NCI-H2107 (cell line): ENCODE measurements at places on chromosomes 11 and 22.

DNA sequence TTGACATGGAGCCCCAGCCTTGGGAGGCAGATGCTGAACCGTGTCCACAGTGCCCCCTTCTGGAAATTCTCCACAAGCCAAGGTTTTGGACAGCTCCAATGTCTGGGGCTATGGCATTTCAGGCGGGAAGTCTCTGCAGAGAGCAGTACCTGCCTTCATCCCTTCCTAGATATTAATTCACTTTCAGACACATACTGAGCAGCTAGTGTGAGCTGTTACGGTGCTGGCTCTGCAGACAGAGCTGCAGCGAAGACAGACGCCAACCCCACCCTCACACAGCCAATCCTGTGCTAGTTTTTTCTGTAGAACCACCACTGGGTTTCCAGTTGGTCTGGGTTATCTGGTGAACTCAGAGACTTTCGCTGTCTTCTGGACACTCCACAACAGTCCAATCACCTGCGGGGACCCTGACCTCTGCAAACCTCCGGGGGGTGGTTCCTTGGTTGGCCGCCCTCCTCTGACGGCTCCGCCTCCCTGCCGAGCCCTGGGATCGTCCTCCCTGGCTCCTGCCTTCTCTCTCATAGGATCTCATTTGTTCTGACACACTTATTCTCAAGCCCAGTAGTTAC is 9.1 kb downstream of the LMF2 start:
- no peak for DNase-seq

GRCh38 chr11:28757725-28758515 is 649.7 kb downstream of the METTL15 start:
- no peak for DNase-seq

GRCh38 chr11:93512949-93513667 is 30.1 kb downstream of the SMCO4 start:
- DNase-seq: no peak

DNA sequence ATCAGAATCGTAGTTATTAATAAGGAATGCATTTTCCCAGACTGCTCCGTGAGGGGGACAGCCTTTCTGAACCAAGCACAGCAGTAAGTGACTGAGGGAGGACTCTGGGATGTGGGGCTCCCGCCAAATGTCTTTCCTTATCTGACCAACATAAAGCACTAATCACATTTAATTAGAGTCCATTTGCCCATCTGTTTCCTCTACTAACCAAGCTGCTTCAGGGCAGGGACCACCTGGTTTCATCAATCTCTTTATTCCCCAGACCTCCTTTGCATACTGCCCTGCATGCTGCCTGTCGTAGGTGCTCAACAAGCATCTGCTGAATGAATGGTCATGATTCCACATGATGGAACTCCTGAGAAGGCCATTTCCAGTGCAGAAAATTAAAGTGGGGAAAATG is 29.4 kb downstream of the SMCO4 start:
- no peak for DNase-seq

GRCh38 chr22:41286639-41287091 is 678 bp upstream of the RANGAP1 start:
- DNase-seq: no peak

- no peak for DNase-seq
Observed at GRCh38 chr11:58003036-58003435, 20.6 kb upstream of the OR9Q1 start.

DNA sequence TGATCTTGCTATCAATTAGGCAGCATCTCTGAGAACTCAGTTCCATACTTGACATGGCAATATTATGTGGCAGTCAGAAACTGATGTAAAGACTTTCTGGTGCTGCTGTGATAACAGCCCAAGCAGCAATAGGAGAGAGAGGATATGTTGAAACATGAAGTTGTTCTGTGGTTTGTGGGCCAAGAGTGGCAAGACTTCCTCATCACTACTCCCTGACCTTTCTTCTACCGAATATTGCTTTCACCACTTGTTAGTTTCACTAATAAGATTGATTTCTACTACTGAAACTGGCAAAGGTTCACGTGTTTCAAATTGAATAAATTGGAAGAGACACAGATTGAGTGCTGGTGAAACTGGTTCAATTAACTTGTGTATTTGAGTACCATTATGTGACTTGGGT is 852.6 kb upstream of the RAG2 start:
- DNase-seq: no peak

DNA sequence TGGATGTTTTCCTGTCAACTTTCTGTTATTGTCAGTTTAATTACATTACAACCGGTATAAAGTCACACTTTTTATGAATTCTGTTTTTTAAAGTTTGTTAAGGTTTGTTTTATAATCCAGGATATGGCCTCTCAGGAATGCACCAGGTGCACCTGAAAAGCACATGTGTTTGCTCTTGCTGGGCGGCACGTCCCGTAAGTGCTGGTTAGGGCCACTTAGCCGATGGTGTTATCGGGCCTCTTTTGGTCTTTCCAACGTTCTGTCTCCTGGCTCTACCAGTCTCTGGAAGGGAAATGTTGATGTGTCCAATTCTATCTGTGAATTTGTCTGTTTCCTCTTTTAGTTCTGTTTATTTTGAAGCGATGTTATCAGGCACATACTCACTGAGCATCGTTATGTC is 695.7 kb downstream of the BRD1 start:
- DNase-seq: no peak

GRCh38 chr11:72613977-72614376 is 60.2 kb downstream of the PDE2A start:
- DNase-seq: no peak

DNA sequence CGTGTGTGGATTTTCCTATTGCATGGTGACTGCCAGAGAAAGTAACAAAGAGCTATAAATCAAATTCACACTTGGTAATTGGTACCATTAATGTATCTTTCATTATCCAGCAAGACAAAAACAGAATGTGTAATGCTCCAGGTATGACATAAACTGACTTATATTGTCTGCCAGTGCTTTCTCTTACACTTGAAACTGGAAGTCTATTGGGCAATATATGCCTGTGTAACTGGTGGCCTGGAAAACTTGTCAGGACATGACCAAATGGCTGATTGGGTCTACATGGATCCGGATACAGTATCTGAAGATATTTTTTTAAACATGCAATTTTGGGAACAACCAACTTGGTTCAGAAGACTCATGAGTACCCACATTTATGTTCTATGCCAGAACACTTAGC is 174.6 kb upstream of the ARHGAP42 start:
- no peak for DNase-seq

DNA sequence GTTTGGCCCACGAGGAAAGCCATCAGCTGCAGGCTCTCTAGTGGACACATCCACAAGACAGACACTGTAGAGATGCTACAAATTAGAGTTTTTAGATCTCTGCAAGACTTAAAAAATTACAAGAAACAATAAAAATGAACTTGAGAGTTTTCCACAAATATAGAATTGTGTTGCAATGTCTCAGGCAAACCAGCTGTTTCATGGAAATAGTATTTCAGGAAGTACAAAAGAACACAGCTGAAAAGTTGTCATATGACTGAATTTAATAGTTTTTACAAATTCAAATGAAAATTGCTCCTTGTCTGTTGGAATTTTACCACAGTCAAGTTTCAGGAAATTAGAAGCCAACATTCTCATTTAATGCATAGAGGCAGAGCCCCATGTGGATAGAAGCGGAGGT is 184.5 kb upstream of the PITPNB start:
- no peak for DNase-seq

DNA sequence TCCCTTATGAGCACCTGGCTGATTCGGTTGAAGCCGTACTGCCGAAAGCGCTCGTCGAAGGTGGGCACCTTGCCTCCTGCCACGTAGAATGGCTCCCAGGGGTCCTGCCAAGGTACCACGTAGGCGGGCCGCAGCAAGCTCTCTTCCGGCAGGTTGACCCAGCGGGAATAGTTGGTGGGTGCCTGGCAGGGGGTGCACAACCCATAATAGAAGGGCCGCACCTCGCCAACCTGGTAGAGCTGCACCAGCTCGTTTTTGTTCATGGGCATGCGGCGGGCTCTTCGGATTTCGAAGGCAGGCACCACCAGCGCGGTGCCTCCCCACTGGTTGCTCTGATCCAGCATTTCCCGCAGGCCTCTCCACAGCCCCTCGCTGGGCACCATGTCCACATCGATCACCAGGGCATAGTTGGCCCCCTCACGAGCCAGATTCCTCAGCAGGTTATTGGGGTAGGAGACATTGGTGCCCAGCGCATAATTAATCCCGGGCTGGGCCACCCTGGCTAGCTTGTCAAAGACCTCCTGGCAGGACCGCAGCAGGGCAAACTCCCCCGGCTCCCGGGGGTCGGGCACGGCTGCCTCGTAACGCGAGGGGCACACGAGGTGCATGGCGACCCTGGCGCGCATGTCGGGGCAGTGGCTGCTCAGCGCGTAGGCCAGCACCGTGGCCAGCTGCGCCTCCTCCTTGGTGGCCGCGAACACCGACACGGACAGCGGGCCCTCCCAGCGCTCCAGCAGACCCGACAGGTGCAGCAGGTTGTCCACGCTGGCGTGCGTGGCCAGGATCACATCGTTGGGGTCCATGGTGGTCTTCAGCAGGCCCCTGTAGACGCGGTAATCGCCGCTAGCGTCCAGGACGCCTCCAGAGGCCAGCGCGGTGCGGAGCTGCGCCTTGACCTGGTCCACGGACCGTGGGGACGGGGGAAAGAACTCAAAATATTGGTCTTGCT is 679 bp downstream of the B4GAT1 start:
- no peak for DNase-seq

- no peak for DNase-seq
Observed at GRCh38 chr11:76824083-76824939, 36.4 kb upstream of the ACER3 start.
